ENCODE measurements at places on chromosomes 1 and 21.

DNA sequence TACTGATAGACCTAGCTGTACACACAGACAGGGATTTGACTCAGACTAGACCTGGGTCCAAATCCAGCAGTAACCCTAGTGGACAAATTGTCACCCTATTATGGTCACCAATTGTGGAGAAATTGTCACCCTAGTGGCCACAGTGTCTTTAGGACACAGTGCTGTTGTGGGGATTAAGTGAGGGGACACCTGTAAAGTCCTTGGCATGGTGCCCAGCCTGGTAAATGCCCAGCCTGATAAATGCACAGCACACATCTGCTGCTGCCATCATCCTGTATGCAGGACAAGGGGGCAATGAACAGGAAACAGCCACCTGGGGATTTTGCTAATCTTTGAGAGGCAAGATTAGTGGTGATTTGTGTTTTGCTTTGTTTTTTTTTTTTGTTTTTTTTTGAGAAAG lies 2.3 kb downstream of the TMEM61 start:
- DNase-seq: no peak

DNA sequence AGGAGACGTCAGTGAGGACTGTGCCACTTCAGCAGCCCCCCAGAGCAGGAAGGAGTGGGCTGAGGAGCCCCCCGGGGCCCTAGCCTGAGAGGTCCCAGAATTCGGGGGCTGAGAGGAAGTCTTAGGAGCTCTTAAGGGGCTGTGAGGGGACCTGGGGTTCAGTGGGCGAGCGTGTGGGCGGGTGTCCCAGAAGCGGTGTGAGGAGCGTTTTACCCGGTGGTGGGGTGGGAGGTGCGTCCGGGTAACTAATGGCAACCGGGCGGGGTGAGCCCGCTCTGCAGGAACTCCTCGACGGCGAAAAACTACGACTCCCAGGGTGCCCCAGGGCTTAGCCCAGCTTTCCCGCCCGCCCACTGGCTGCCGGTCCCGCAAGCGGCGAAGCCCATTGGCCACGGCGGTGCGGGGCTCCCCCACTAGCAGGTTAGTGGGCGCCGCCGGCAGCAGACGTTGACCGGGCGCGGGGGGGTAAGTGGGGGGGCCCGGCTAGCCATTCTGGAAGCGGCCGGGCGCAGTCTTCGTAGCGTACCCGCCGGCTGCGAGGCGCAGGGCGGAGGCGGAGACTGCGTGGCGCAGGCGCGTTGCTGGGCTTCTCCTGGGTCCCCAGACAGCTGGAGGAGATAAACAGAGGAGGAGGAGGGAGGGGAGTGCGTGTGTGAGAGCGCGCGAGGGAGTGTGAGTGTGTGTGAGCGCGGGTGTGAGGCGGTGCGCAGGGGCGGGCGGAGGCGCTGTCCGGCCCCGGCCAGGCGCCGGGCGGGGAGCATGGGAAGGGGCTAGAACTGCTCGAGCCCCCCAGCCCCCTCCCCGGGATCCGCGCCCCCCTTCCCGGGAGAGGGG lies at the start of gene WDTC1:
WDTC1 (plus strand) TSS at position 584 of the 834 bp plus-strand sequence. CDS start 26,423 bp downstream, outside the sequence.
- peak; percentile 35 for DNase-seq

DNA sequence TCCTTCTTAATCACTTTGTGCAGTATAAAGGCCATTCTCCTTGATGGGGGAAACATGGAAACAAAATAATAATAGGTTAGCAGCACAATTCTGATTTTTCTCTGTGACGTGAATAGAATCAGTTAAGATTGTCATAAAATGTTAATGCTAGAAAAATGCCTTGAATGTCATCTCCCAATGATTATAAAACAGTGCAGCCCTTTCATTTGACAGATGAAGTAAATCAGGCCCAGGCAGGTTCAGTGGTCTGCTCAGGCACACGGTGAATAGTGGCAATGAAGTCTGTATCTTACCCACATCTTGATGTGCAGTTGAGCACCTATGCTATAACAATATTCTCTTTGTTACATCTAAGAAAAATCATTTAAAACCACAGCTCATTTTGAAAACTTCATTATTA lies 32.2 kb upstream of the ZNF281 start:
- no peak for DNase-seq

- DNase-seq: no peak
These were observed 14.3 kb downstream of the SAMSN1 start for GRCh38 chr21:14531757-14532316.

DNA sequence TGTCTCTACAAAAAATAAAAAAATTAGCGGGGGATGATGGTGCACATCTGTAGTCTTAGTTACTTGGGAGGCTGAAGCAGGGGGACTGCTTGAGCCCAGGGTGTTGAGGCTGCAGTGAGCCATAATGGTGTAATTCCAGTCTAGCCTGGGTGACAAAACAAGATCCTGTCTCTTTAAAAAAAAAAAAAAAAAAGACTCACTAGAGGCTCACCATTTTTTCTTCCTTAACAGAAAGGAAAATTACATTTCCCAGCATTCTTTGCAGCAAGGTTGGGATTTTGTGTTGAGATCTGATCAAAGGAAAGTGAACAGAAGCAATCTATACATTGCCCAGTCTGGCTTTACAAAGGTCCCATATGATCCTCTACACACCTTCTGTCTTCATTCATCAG lies 21.5 kb downstream of the GFI1 start:
- no peak for DNase-seq

DNA sequence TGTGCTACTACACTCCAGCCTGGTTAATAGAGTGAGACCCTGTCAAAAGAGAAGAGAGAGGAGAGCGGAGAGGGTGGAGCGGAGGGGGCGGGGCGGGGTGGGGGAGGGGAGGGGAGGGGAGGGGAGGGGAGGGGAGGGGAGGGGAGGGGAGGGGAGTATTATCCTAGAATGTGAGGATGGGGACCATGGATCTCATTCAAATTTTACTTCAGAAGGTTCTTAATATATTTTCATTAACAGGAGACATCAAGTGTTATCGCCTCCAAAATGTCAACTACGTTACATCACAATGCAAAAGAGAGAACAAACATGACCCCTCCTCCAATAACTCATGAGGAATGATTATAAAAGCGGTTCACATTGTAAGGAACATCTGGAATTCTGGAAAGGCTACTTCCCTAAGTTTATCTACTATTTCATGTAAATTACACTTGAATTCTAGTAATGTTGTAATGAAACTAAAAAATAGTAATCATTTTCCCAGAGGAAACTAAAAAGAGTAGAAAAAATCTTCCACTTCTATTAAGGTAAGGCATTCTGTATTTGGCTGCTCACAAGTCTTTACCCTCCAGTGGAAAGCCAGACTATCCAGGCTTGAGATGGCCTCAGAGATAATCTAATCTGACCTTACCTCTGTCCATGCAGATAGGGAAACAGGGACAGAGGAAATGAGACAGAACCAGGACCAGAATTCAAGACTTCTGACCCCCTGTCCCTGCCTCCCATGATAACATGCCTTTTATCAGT lies 18.8 kb upstream of the GUCA2A start:
- no peak for DNase-seq

DNA sequence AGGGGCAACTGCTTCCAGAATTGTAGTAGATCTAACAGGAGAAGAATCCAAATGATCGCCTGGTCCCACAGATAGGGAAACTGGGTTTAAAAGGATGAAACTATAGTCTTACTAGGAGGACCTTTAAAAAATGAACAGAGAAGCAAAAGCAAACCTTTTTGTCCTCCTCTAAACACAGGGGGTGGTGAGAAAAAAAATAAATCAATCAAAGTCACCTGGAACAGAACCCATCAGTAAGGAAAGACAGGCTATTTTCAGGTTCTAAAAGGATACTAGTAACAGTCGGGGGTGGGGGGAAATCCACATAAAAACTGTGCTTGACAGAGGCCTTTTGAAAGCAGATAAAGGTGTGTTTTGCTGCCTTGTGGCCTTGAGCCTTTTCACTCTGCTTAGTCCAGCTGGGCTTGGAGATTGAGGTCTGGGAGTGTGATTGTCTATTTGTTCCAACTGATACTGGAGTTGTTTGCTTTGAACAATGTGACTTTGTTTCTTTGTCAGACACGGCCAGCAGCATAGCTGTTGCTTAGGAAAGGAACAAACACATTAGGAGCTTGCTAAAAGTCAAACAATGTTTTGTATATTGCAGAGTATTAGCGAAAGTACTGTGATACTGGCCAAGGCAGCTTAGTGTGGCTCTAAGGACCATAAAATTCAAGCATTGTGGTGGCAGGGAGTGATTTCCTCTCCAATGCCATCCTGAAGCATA lies 141.1 kb upstream of the IRF2BP2 start:
- DNase-seq: no peak

DNA sequence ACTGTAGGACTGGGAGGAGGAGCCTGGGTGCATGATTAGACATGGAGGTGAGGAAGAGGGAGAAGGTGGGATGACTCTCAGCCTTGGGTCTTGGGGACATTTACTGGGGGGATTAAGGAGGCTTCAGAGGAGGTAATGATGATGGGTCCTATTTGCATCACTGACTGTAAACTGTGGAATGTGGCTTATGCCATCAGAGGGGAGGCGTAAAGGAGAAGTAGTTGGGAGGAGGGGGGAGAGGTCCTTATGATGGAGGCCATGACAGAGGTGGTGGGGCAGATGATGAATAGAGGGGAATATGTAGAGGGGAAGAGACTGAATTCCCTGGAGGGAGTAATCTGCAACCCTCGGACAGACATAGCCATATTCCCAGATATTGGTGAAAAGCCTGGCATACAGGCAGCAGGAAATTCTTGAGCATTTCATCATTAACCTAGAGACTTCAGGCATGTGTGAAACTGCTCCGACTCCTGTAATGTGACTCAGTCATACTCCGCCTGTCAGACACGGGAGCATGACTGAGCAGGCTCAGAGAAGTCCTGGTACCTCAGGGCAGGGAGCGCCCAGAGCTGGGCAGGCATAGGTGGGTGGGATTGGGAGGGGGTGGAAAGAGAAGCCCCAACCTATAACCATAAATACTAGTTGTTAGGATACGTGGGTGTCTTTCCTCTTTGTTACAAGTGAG lies 8.0 kb upstream of the LCE5A start:
- no peak for DNase-seq

- DNase-seq: no peak
These were observed 110.4 kb downstream of the TNFSF18 start for GRCh38 chr1:172940174-172940855.

- DNase-seq: no peak
These were observed 49.7 kb upstream of the IFI44L start for GRCh38 chr1:78570539-78570938.

- DNase-seq: no peak
These were observed 26.9 kb upstream of the ACTL8 start for GRCh38 chr1:17728123-17728712.

DNA sequence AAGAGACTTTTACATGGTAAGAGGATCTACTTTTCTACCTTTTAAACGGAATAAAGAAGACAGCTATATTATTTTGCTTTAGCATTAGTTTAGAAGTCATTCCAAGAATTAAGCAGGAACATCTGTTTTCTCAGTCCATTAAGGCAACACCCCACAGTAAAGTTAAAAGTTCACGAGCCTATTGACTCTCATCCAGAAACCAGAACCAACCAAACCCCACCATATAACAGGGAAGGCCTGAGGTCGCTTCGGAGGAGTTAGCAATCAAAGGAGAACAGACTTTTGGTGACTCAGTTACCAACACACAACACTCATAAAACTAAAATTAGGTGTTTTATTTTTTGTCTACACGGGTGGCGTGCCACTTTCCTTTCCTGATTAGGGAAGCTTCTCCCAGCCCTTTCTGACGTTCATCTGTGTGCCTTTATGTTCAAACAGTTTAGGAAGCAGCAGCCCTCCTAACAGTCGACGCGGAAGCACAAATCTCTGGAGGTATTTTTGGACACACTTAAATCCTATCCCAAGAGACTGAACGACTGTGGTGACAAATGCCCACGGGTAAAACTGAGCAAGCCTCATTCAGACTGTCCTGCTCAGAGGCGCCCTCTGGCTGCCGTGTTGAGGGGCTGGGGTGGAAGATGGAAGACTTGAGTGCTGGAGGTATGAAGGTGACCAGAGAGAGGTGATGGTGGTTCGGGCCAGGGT lies 8.6 kb upstream of the PLA2G2C start:
- no peak for DNase-seq

- no peak for DNase-seq
These were observed 45.2 kb downstream of the PLPP3 start for GRCh38 chr1:56534130-56534651.

- DNase-seq: no peak
These were observed 510.1 kb downstream of the PLA2G4A start for GRCh38 chr1:187338762-187339412.

GRCh38 chr1:241269116-241269515 lies 87.9 kb downstream of the RGS7 start:
- no peak for DNase-seq

DNA sequence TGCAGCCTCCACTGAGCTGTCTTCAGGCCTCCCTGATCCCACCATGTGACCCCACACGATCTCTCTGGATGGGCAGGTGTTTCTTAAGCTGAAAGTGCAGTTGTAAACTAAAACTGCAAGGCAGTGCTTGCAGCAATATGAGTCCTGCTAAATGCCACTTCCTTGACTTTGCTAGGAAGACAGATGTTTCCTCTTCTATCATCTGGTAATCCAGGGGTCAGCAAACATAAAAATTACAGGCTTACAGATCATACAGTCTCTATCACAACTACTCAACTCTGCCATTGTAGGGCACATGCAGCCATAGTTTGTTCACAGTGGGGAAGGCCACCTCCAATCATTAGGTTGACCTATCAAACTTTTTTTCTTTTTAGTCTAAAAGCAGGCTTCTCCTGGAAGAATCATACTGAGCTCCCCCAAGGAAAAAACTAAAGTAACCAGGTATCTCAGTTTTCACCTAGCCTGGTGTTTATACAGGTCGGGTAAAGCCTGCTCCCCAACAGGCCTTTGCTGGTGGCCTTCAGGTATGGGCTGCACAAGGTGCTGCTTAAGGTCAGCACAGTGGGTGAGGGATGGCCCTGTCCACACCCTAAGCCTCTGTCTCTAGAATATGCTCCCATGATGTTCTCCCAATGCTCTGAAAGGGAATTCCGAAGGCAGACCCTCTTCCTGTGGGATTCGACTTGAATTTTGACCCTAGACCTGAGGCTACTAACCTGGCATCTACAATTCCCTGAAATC lies 10.8 kb downstream of the ABCA4 start:
- DNase-seq: no peak

GRCh38 chr1:25482211-25482610 lies 51.5 kb downstream of the MACO1 start:
- DNase-seq: no peak

- no peak for DNase-seq
These were observed 119.7 kb downstream of the HHAT start for GRCh38 chr1:210448297-210448892.

DNA sequence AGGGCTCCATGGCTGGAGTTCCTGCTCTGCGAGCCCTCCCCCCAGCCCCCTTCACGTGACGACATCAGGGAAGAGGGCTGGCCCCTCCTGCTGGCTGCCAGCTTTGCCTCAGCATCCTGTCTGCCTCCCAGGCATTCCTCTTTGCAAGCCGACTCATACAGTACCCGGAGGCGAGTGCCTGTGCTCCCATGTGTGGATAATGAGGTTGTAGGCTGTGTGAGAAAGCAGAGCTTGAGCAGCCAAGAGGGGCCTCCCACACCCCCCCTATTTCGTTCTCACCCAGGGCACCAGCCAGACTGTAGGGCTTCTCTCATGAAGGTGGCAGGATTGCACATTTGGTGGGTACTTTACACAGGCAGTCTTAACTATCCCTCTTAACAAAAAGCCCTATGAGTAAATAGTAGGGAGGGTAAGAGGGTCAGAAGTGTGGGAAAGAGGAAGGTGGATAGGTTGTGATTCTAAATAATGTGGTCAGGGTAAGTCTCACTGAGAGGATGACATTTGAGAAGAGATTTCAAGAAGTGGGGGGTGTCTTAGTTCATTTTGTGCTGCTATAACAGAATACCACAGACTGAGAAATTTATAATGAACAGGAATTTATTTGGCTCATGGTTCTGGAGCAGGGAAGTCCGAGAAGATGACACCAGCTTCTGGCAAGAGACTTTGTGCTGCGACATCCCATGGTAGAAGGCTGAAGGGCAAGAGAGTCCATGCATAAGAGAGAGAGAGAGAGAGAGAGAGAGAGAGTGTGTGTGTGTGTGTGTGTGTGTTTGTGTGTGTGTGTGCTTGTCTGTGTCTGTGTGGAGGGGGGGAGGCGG lies 113.5 kb downstream of the OMA1 start:
- DNase-seq: peak; percentile 94

Data from epithelial cell of proximal tubule (primary cell).